Activated naive CD8-positive, alpha-beta T cell treated with anti-CD3 and anti-CD28 coated beads, Interleukin-2, amount 50 U/mL, for 16 hours (primary cell): ENCODE measurements at places on chromosomes 4 and X.

GRCh38 chr4:47499700-47500099 is 14.6 kb downstream of the ATP10D start:
- no peak for DNase-seq

GRCh38 chr4:1333256-1333655 is 13.8 kb upstream of the UVSSA start:
- DNase-seq = no peak

DNA sequence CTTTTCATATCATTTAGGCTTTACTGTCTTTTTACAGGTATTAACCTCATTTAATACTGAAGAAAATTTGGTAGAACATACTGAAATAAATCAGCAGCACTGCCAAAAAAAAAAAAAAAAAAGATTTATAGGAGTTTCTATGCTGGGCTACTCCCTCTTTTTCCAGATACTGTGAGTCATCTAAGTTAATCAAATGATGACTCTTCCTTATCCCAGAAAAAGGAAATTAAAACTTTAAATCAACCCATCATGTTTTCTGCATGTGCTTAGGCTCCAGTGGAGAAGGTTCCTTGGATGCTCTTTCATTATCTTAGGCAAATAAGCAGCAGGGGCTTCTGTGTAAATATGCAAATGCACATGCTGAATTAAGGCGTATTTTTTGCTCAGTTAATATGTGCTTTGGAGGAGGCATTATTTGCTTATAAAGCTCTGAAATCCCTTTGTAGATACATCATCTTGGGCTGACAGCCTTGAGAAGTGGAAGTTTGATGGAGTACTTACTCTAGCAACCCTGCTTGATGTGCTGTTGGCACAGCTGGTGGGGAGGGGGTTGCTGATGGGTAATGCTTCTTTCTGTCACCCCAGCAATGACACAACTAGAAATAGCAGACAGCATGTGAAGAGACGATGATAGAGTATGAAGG is 136.1 kb downstream of the C4orf33 start:
- DNase-seq = no peak

DNA sequence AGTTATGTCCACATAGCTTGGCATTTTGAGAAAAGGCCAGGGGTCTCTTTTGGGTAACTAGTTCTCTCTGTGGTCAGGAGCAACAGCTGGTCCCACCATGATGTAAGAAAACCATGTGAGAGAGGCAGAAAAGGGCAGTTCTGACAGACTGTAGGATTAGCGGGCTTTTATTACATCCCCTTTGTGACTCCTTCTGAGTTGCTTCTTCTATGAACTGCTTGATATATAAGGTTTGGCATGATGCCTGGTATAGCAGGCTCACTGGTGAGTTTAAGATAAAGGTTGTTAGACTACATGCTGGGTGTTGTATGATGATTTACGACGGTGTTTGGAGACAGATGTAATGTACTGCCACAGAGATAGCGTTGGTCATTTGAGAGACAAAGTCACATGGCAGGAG is 2308.1 kb upstream of the AGA start:
- DNase-seq = no peak

DNA sequence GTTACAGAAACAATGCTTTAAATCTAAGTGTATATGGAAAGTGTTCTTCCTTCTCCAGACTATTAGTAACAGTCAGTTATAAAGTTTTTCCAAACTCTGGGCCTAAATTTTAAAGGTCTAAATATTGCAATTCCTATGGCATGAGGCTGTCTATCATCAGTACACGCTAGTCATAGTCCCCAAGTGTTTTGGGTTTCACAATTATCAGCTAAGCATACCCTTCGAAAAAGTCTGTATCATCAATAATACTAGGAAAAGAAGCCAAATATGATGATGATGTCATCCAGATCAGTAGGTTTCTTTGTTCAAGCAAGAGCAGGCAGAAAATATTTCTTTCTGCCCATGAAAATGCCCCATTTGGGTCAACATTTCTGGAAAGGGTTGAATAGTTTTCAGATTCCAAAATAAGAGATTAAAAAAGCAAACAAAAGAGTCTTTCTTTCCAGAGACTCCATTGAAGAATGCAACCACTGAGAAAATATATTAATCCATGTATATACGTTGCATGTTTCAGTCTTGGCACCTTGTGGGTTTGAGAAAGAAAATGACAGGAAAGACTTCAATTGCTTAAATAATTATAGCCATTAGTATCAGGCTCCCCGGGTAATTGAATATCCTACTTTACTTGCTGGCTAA is 173.8 kb downstream of the CAMK2D start:
- no peak for DNase-seq

- DNase-seq = no peak
Observed at GRCh38 chrX:148265829-148266228, 234.6 kb upstream of the AFF2 start.

DNA sequence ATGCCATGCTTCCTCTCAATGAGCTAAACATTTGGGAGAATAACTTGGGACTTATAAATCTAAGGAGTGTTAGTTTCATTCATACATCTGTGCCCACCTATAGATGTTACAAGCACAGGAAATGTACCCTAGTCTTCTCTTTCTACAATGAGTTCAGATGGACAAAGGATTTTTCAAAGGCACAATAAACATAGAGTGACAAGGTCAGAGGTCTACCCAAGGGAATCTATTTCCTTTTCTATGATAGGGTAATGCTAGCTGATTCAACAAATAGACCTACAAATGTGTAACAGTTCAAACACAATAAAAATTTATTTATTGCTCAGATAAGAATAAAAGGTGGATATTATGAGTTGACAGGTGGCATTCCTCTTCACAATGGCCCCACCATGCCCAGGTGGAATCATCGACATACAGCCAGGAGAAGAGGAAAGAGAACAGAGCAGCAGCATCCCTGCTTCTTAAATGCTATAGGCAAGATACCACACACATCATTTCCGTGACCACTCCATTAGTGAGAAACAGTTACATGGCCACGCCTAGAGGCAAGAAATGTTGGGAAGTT is 421.8 kb downstream of the HNRNPD start:
- DNase-seq = no peak

DNA sequence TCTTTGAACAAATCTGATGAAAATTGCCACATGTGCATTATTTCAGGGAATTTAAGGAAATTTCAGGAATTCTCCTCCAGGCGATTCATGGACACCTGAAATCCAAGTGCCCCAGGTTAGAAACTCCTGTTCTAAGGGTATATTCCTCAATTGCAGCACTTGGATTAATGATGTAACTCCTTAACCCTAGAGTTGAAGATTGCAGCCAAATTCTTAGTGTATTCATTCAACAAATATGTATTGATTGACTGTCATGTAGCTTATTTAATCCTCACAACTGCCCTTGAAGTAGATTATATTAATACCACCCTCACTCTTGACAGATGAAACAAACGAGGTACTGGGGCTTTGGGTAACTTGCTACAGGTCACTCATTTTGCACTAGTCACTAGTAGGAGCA is 11.3 kb downstream of the CETN2 start:
- no peak for DNase-seq

DNA sequence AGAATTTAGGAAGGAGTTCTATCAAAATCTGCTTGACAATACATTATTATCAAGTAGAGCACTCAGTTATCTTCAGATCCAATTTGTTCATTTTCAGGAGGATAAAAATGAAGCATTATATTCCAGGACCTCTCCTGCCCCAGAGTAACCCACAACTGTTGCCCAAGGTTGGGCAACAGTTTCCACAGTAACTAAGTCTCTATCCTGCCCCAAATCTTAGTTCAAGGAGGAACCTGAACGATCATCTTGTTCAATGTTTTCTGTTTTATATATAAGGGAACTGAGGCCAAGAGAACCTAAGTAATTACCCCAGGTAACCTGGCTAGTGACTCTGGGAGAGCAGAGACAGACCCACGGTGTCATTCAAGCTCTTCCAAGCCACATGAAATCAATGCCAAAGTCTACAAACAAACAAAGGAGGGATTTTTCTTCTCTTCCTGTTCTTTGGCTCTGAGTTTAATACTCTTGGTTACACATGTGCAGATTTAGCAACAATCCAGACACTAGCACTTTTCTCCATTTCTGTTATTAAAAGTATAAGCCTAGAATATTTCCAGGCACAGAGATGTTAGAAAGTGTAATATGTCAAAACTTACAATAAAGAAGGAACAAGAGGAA is 105.6 kb downstream of the C4orf51 start:
- no peak for DNase-seq

DNA sequence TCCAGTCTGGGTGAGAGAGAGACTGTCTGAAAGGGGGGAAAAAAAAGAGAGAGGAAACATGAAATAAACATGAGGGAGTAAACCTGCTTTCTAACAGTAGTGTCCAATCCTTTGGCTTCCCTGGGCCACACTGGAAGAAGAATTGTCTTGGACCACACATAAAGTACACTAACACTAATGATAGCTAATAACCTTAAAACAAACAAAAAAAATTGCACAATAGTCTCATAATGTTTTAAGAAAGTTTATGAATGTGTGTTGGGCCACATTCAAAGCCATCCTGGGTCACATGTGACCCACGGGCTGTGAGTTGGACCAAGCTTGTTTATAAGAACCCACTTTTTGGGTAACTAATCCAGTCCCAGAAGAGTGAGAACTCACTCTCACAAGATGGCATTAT is 30.3 kb downstream of the PDS5A start:
- no peak for DNase-seq

DNA sequence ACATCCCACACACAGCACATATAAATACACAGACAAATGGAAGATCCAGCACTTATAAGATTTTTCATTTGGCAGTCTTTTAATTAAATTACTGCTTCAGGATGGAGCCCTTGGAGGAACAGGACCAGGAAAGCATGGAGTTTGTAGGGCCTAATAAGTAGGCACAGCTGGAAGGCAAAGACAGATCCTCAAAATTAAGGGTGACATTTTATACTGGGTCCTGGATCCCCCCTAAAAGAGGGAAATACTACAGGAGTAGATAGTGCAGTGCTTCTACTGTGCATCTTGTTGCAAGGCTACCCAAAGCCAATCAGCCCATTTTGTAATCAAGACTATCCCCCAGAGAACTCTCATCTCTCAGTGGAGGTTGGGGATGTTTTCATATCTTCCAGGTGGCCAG is 1860.7 kb upstream of the PCDH10 start:
- DNase-seq = no peak

DNA sequence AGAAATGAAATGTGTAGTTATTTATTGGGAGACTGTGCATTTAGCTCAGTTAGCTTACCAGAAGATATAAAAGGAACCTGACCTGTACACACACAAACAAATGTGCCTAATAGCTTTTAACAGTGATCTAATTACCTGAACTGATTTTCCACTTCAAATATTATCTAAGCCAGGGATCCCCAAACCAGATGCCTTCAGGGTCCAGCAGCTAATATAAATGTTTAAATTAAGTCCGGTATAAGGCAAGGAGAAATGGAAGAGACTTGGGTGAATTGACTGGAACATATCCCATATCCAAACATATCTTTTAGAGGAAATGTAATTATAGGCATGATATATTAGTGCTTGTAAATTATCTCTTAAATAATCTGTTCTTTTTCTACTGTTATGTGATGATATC is 66.7 kb downstream of the CNKSR2 start:
- DNase-seq = no peak

- DNase-seq = no peak
Observed at GRCh38 chr4:4856071-4857000, 3.1 kb upstream of the MSX1 start.

- DNase-seq = peak; percentile 13
Observed at GRCh38 chrX:65581661-65582339, 47.2 kb upstream of the LAS1L start.

DNA sequence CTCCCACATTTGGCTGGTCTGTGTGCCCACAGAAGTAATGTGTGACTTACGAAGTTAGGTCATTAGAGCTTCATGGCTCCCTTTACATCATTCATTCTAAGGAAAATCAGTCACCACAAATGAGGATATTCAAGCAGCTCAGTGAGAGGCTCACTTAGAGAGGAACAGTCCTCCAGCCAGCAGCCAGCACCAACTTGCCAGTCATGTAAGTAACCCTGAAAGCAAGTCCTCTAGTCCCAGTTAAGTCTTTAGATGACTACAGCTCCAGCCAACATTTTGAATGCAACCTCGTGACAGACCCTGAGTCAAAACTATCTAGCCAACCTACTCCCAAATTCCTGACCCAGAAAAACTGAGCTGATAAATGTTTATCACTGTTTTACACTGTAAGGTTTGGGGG is 71.3 kb downstream of the LRBA start:
- no peak for DNase-seq

DNA sequence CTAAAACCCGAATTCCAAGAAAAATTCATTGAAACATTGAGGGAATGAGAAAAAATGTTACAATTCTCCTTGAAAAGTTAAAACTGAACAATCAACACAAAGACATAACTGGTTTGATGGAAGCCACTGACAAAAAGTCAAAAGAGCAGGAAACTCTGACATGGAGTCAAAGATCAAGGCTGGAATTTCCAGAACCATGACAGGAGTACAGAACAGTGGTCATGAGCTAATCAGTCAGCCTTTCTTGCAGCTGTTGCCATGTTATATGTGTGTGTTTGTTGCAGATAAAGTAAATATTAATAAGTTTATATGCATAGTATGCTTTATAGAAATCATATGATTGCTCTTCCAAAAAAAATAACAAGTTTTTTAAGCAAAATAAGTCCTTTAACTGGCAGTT is 184.7 kb upstream of the HCCS start:
- no peak for DNase-seq

GRCh38 chr4:75678473-75678872 is 5.3 kb upstream of the G3BP2 start:
- no peak for DNase-seq

DNA sequence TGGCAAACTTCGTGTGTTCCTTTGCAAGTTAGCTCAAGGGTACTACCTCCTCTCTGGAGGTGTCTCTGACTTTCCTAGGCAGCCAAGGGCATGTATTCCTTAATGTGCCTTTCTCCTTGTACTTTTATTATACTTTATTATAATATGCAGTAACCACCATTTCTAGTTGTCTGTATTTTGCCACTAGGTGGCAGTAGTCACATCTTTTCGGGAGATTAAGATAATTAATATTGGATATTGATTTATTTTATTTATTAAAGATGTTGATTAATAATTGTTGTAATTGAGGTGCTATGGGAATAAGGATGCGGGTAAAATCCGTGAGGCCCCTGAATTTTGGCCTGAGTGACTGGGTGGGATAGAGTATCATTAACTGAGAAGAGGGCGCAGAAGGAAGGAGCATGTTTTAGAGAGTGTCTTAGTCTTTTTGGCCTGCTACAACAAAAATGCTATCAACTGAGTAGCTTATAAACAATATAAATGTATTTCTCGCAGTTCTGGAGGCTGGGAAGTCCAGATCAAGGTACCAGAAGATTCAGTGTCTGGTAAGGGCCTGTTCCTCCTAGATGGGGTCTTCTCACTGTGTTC is 153.3 kb downstream of the TMEM164 start:
- DNase-seq = no peak

DNA sequence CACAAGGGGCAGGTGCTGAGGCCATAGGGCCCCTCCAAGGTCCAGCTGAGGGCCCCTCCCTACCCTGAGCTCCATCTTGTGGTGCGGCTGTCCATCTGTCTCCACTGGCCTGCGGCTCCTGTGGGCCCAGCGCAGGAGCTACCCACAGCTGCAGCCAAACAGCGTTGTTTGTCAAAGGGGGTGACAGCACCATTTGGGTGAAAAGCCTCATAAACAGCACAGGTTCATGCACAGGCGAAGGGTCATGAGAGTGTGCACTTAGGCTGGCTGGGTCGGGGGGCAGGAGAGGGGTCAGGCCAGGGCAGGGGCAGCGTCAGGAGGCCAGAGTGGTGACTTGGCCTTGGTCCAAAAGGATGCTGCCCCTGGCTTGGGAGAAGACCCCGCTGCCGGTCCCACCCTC is 32.3 kb downstream of the BLOC1S4 start:
- DNase-seq = no peak
